NCI-H1105 treated with DMSO at 0.1 percent for 48 hours (cell line): ENCODE measurements at places on chromosomes 2 and 18.

DNA sequence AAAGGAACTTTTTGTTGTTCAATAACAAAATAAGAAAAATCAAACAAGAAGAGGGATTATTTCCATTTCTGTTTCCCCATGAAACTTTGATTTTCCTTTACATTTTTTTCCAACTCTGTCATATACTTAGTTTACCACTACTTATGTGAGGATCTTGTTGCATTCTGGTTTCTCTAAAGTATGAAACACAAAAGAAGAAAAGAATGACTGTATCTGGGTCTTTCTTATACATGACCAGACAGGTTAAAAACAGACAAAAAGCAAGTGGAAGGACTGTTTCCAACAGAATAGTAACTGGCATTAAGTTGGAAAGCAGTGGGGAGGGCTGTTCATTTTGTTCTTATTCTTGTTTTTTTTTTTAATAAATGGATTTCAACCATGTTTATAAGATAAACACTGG is 1207.8 kb upstream of the FAM98A start:
- no peak for DNase-seq

- DNase-seq = no peak
These were observed 10.3 kb downstream of the DNAH6 start for GRCh38 chr2:84526562-84526961.

GRCh38 chr2:54585136-54585733 is 129.1 kb downstream of the SPTBN1 start:
- no peak for DNase-seq

GRCh38 chr18:13934676-13935075 is 19.3 kb upstream of the MC2R start:
- DNase-seq = no peak

GRCh38 chr2:23367760-23368159 is 17.2 kb upstream of the KLHL29 start:
- no peak for DNase-seq

DNA sequence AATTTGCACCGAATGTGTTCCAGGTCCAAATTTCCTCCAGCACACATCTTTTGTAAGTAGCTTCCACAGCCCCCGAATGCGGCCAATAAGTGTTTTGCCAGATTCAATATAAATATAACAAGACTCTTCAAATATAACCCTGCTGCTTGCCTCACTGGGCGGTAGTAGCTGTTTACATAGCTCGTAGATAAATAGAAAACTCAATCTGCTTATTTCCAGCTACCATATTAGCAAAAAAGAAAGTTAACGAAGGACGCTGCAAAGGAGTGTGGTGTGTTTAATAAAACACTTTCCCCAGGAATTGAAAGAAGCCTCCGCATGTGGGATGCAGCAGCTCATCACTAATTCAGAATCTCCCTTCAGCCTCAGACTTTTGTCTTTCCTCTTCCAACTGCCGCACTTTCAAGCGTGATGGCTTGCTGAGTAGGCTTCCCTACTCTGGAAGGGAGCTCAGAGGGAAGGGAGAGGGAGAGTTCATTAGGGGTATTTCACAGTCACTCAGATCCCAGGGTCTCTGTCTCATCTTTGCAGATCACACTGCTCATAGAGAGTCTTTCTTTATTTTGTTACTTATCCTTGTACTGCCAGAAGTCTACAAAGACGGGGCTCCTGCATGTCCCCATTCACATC is 367.0 kb downstream of the RND3 start:
- no peak for DNase-seq

DNA sequence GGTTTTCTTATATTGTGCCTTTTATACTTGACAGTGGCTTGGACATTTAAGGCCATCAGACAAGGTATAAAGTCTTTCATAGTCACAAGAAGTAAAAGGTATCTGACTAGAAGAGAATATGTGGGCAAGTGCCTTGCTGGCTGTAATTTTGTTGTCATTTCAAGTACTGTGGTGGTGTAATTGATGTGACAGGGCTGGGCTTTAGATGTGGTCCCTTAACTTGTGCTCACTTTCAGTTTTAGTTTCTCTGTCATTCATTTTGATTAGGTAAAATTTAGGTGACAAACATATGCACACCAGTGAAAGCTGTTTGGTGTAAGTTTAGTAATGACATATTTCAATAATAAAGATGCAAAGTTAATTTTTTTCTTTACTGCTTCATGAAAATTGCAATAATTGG is 31.2 kb upstream of the TBR1 start:
- peak; percentile 42 for DNase-seq
